ENCODE measurements at places on chromosomes 13 and 19.

- no peak for DNase-seq
Observed at GRCh38 chr13:75432811-75433244, 49.1 kb downstream of the TBC1D4 start.

DNA sequence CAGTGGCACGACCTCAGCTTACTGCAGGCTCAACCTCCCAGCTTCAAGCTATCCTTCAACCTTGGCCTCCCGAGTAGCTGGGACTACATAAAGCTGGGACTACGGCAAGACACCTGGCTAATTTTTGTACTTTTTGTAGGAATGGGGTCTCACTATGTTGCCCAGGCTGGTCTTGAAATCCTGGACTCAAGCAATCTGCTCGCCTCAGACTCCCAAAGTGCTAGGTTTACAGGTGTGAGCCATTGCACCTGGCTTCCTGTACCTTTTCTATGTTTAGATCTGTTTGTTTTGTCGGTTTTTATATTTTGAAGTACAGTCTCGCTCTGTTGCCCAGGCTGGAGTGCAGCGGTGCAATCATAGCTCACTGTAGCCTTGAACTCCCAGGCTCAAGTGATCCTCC is 17.5 kb upstream of the TICAM1 start:
- no peak for DNase-seq

DNA sequence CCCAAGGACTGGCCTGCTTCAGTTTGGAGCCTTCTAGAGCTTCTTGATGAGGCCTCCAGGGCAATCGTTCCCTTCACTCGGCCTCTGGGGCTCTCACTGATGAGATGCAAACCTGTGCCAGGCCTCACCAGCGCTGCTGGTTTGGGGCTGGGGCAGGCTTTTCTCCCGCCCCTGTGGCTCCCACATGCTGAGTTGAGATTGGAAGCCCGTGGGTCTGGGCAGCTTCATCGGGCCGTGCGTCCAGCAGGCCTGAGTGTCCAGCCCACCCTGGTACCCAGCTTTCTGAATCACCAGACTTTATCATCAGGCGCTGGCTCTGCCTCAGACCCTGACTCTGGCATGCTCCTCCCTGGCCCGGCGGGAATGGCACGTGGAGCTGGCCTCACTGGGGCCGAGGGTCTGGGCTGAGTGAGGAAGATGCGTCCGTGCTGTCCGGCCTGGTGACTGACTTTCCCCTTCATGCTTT is 4.3 kb downstream of the CALM3 start:
- DNase-seq = no peak

GRCh38 chr19:33392341-33393285 is 19.1 kb downstream of the CEBPG start:
- DNase-seq = no peak

- no peak for DNase-seq
Observed at GRCh38 chr19:16764793-16765433, 45.3 kb downstream of the NWD1 start.

DNA sequence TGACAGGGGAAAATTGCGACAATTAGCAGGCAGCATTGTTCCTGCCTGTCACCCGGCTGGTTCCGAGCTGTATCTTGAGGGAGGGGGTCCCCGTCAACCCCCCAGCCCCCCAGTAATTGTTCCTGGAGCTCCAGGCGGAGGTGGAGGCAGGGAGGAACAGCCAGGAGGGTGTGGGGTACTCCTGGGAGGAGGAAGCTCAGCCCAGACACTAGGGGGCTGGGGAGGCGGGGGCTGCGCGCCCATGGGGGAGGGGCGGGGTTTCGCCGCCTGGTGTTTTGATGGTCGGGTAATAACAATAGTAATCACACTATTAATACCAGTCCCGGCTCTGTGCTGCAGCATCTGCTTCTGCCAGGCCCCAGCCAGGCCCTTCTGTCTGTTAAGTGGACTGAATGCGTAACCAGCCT is 8.6 kb downstream of the NPAS1 start:
- no peak for DNase-seq

GRCh38 chr13:32033744-32034143 is 2.2 kb downstream of the FRY start:
- no peak for DNase-seq

- no peak for DNase-seq
Observed at GRCh38 chr19:944663-945241, 18.9 kb downstream of the ARID3A start.

- DNase-seq = no peak
Observed at GRCh38 chr13:44649104-44649428, 72.9 kb upstream of the TSC22D1 start.

GRCh38 chr13:41985788-41986508 is 25.0 kb upstream of the VWA8 start:
- no peak for DNase-seq

GRCh38 chr13:28248080-28248479 is 109.7 kb downstream of the PAN3 start:
- no peak for DNase-seq

GRCh38 chr13:21730186-21730880 is 59.5 kb downstream of the FGF9 start:
- no peak for DNase-seq

Data from stimulated activated CD8-positive, alpha-beta memory T cell treated with anti-CD3 and anti-CD28 coated beads, Interleukin-12 subunit alpha, Interleukin-12 subunit beta, amount 100 ng/mL, for 4 hours (primary cell).